Activated CD4-positive, alpha-beta memory T cell treated with anti-CD3 and anti-CD28 coated beads, Interleukin-2, amount 10 ng/mL, durations not matched to agents 7 days and 5 days (primary cell): ENCODE measurements at places on chromosomes 4 and X.
A peak's percentile ranks its signal among the peaks of the same experiment; 100 is the strongest.

DNA sequence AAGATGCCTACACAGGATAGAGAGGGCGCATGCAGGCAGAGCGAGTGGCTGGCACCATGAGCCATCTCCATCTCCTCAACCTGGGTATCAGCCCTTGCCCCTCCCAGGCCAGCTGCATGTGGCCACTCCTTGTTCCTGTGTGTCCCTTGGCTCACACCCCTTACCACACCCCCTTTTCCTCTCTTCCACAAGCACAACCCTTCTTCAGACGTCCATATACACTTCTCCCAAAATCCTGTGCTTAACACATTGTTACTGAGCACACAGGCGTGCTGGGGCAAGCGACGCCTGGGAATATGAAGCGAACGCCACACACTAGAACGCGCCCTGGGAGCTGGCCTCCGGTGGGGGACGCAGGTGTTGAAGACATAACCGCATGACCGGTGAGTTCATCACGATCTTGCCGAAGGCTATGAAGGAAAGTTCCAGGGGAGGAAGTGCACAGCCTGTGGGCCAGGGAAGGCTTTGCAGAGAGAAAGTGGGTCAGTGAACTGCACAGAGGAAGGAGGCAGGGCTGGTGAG, 19.1 kb upstream of the KIAA0232 start:
- H3K4me3 ChIP-seq = no peak overlapping the region
- no peaks in the 10 kb centered on the region for H3K4me1 ChIP-seq
- DNase-seq = no peak
- peaks cover 13% of the 10 kb centered on the region for H3K27me3 ChIP-seq

DNA sequence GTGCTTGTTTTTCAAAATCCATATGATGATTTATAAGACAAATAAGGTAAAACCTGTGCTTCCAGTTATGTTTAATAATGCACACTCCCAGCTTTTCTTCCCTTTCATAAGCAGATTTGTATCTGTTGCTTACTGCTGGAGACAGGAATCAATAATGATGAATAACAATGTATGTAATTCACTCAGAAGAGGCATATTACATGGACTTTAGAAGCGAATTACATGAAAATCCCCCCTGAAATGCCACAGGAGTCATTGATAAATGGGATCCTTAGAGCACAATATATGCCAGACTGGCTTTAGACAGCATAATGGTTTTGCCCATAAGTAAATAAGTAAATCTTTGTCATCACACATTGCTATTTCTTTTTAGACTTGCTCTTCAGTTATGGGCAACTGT, 892.3 kb downstream of the CCSER1 start:
- H3K27ac ChIP-seq = no peak overlapping the region
- H3K36me3 ChIP-seq = no peaks in the 10 kb centered on the region
- no peak for DNase-seq
- H3K27me3 ChIP-seq = no peaks in the 10 kb centered on the region
- H3K4me3 ChIP-seq = no peak overlapping the region
- H3K4me1 ChIP-seq = no peaks in the 10 kb centered on the region

DNA sequence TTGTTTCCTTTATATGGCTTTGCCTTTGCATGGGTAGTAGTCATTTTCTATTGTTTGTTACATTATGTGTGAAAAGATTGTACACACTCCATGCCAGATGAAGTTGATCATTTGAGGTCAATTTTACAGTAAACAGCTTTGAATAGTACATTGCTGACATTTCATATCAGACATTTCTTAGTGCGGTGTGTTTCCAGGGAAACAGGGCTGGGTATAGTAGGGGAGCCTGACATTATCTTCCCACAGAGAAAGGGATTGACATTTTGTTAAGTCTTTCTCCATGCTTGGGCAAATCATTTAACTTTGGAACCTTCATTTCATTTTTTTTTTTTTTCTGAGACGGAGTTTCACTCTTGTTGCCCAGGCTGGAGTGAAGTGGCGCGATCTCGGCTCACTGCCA, 5.0 kb downstream of the FUNDC2 start:
- peaks cover 23% of the 10 kb centered on the region for H3K4me1 ChIP-seq
- H3K27ac ChIP-seq = no peak overlapping the region
- DNase-seq = no peak
- H3K4me3 ChIP-seq = no peak overlapping the region
- H3K27me3 ChIP-seq = no peaks in the 10 kb centered on the region
- H3K36me3 ChIP-seq = peaks cover 18% of the 10 kb centered on the region

GRCh38 chrX:104084063-104084462, 8.0 kb upstream of the TMSB15C start:
- H3K36me3 ChIP-seq = no peaks in the 10 kb centered on the region
- no peak for DNase-seq
- no peak overlapping the region for H3K4me3 ChIP-seq
- no peaks in the 10 kb centered on the region for H3K27me3 ChIP-seq

DNA sequence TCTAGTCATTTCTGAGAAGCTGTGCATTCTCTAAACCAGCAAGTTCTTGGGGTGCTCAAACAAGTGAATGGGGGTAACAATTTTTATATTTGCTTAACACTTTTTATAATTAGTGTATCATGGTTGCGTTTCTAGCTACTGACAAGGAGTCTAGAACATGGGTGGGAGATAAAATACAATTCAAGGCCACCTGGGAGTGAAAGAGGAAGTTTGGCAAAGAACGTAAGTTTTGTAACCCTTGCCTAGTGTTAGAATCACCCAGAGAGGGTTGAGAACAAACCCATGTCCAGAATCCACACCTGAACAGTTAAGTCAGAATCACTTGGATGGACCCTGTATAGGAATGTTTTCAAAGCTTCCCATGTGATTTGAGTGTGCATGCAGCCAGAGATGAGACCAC, 92.7 kb downstream of the AFF2 start:
- no peaks in the 10 kb centered on the region for H3K36me3 ChIP-seq
- no peaks in the 10 kb centered on the region for H3K27me3 ChIP-seq
- H3K4me3 ChIP-seq = no peak overlapping the region
- DNase-seq = no peak

DNA sequence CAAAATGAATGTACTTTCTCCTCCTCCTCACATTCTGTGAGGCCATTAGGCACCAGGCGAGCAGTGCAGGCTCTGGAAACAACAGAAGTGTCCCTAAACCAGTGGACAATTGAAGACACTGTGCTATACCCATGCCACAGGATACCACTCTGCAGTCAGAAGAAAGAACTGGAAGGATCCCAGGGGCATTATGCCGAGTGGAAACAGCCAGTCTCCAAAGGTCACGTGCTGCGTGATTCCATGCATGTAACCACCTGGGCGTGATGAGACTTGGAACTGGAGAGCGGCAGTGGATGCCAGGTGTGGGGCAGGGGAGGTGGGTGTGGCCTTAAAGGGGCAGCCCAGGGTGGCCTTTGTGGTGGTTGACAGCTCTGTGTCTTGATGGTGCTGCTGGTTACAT, 139.4 kb downstream of the EVC2 start:
- no peaks in the 10 kb centered on the region for H3K27me3 ChIP-seq
- DNase-seq = no peak
- no peaks in the 10 kb centered on the region for H3K4me1 ChIP-seq
- H3K27ac ChIP-seq = no peak overlapping the region
- H3K4me3 ChIP-seq = no peak overlapping the region

DNA sequence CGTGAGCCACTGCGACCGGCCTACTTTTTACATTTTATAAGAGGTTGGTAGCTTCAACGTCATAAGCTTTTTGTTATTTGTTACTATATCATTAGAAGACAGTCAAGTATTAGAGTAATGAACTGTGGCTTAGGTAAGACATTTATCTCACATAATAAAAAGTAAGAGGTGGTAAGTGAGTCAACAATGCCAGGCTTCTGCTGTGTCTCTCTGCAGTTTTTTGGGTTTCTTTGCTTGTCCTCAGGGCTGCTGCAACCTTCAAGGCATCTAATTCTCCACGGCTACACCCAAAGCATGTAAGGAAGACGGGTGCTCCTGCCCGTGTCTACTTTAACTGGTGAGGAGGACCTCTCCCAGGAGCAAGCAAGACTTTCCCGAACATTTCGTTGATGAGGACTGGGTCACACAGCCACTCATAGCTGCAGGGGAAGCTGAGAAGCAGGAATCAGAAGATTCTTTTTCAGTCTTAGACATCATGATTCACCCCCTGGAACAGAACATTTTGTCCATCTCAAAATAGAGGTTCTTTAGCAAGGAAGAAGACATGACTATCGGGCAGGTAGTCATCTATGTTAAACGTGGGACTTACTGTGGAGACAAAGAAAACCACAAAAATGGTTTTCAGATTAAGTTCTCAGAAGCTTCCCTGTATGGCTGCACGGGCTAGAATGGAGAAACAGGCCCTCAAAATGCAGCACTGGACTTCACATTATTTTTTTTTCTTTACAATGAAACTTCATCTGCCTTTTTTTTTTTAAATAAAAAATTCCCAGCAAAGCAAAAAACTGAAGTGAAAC, 13.0 kb upstream of the RHOH start:
- no peaks in the 10 kb centered on the region for H3K27me3 ChIP-seq
- H3K36me3 ChIP-seq = no peaks in the 10 kb centered on the region
- DNase-seq = no peak
- H3K27ac ChIP-seq = peak overlapping the region; percentile 12
- no peak overlapping the region for H3K4me3 ChIP-seq
- H3K4me1 ChIP-seq = peaks cover 47% of the 10 kb centered on the region

GRCh38 chrX:94216738-94217137, 542.7 kb downstream of the FAM133A start:
- no peak overlapping the region for H3K27ac ChIP-seq
- H3K27me3 ChIP-seq = no peaks in the 10 kb centered on the region
- no peaks in the 10 kb centered on the region for H3K4me1 ChIP-seq
- no peak overlapping the region for H3K4me3 ChIP-seq
- no peaks in the 10 kb centered on the region for H3K36me3 ChIP-seq
- DNase-seq = no peak

DNA sequence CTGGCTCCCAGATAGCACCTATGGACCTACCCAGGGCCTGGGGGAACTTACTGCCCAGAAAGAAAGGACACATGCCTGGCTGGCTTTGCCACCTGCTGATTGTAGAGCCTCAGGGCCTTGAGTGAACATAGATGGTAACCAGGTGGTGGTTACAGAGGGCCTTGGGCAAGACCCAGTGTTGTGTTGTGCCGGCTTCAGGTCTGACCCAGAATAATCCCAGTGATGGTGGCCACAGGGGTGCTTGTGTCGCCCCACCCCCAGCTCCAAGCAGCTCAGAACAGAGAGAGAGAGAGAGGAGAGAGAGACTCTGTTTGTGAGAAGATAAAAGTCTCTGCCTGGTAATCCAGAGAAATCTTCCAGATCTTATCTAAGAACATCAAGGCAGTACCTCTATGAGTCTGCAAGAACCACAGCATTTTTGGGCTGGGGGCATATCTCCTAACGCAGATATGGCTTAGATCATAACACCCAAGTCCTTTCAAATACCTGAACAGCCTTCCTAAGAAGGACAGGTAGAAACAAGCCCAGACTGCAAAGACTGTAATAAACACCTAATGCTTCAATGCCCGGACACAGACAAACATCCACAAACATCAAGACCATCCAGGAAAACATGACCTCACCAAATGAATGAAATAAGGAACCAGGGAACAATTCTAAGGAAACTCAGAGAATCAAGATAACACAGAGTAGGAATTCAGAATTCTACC, 16.3 kb upstream of the RP2 start:
- peaks cover 3% of the 10 kb centered on the region for H3K27me3 ChIP-seq
- H3K4me1 ChIP-seq = no peaks in the 10 kb centered on the region
- H3K36me3 ChIP-seq = no peaks in the 10 kb centered on the region
- H3K27ac ChIP-seq = no peak overlapping the region
- no peak for DNase-seq

DNA sequence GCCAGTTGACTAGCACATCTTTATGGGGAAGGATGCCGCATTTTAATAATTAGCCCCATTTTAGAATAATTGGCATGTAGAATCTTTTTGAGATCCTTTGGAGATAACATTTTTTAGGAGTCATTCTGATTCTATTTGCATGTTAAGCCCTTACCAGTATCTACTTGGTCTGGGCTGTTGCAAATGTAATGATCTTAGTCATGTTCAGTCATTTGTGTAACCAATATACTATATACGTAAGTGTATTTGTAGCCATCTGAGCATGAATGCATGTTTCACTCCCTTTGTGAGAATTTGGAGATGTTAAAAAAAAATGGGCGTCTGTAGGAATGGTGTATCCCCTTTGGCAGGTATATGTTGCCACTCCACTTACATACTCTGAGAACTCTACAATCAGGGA, 119.1 kb downstream of the TEX13A start:
- H3K27me3 ChIP-seq = no peaks in the 10 kb centered on the region
- H3K4me3 ChIP-seq = no peak overlapping the region
- no peak for DNase-seq
- no peaks in the 10 kb centered on the region for H3K36me3 ChIP-seq

- H3K27ac ChIP-seq = peak overlapping the region; percentile 95
- H3K4me3 ChIP-seq = peak overlapping the region; percentile 100
- H3K4me1 ChIP-seq = peaks cover 29% of the 10 kb centered on the region
- H3K27me3 ChIP-seq = no peaks in the 10 kb centered on the region
These were observed 3.9 kb downstream of the HCFC1 start for GRCh38 chrX:153967536-153968224.

DNA sequence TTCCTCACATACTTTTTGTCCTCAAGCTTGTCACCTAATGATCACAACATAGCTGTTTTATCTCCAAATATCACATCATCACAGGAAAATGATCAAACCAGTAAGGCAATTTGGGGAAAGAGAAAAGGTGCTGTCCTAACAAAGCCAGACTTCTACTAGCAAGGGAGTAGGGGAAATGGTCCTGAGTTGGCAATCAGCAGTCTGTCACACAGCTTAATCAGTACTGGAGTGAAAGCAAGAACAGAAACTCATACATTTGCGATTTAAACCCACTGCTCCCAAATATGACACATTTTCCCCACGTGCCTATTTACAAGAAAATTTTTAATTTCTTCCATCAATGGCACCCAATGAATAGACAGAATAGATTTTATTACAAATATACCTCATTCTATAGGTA, 546.8 kb upstream of the FMR1 start:
- no peak for DNase-seq
- no peaks in the 10 kb centered on the region for H3K4me1 ChIP-seq
- H3K27ac ChIP-seq = no peak overlapping the region
- no peaks in the 10 kb centered on the region for H3K27me3 ChIP-seq
- H3K4me3 ChIP-seq = no peak overlapping the region
- H3K36me3 ChIP-seq = no peaks in the 10 kb centered on the region

GRCh38 chr4:23348789-23349498, 540.9 kb downstream of the PPARGC1A start:
- H3K27ac ChIP-seq = no peak overlapping the region
- no peak for DNase-seq
- no peaks in the 10 kb centered on the region for H3K4me1 ChIP-seq
- H3K27me3 ChIP-seq = no peaks in the 10 kb centered on the region
- no peaks in the 10 kb centered on the region for H3K36me3 ChIP-seq
- no peak overlapping the region for H3K4me3 ChIP-seq

DNA sequence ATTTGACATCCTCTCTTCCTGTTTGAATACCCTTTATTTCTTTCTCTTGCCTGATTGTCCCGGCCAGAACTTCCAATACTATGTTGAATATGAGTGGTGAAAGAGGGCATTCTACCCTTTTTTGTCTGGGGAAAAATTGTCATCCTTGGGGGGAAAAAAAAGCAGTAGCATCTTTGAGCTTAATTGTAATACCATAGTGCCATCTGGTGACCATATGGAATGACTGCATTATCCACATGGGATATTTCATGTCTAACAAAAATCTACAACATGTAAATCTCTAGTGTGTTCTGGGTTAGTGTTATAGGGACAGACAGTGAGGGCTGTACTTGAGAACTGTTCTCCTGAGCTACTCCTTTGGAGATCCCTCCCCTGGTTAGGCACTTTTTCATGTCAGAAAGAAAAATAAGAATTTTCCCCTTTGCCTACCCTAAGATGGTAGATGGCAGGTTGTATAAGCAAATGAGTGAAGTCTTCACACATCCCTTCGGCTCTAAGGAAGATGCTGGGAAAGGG, 26.0 kb downstream of the CAPN6 start:
- H3K27ac ChIP-seq = no peak overlapping the region
- no peaks in the 10 kb centered on the region for H3K4me1 ChIP-seq
- no peaks in the 10 kb centered on the region for H3K36me3 ChIP-seq
- no peak overlapping the region for H3K4me3 ChIP-seq
